CD4-positive, CD25-positive, alpha-beta regulatory T cell (primary cell): ENCODE measurements at places on chromosomes 4 and X. TPM values are rescaled to one million over a fixed set of nuclear protein-coding genes. Genes with fewer than 3 reads are reported as not detected.

Gene NAP1L5
- 9.0 TPM for total RNA-seq

Gene COX18
- 9.2 TPM for total RNA-seq

Gene NR0B1
- total RNA-seq, result not detected

Gene GYPB
- total RNA-seq, result not detected

Gene UVSSA
- total RNA-seq, result 42.9 TPM

Gene ADAM29
- not detected for total RNA-seq

Gene IRS4
- not detected for total RNA-seq

Gene CXCL11
- not detected for total RNA-seq

Gene KIT
- 0.49 TPM for total RNA-seq

Gene USP17L25
- total RNA-seq, result not detected

Gene MAGEA11
- total RNA-seq, result not detected

Gene BMPR1B
- 0.72 TPM for total RNA-seq

Gene CT45A5
- total RNA-seq, result not detected

Gene SPP1
- not detected for total RNA-seq

Gene SLC7A11
- 0.07 TPM for total RNA-seq

Gene ANXA3
- total RNA-seq, result not detected

Gene RBM46
- not detected for total RNA-seq

GRCh38 chr4:21136051-21136630, 435.9 kb downstream of the PACRGL start:
- no peaks in the 10 kb centered on the region for H3K36me3 ChIP-seq
- no peak overlapping the region for H3K4me3 ChIP-seq
- DNase-seq, result no peak
- H3K27me3 ChIP-seq, result no peaks in the 10 kb centered on the region

DNA sequence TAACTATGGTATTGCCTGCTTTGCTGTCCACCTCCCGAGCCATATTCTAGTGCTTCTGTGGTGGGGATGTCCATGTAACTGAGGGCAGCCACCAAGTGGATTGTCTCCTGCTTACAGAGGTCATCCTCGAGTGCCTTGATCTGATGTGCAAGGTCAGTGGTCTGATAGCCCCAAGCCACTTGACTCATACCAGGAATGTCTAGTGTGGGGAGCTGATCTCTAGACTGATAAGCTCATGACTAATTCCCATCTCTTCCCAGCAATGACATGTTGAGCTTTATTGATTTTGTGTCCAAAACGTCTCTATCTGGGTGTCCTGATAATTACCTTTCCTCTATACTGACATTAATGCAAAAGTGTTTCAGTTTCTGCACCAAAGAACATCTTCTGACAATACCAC, 168.4 kb upstream of the WDR1 start:
- no peaks in the 10 kb centered on the region for H3K27me3 ChIP-seq
- no peak for DNase-seq
- H3K4me1 ChIP-seq, result no peaks in the 10 kb centered on the region

DNA sequence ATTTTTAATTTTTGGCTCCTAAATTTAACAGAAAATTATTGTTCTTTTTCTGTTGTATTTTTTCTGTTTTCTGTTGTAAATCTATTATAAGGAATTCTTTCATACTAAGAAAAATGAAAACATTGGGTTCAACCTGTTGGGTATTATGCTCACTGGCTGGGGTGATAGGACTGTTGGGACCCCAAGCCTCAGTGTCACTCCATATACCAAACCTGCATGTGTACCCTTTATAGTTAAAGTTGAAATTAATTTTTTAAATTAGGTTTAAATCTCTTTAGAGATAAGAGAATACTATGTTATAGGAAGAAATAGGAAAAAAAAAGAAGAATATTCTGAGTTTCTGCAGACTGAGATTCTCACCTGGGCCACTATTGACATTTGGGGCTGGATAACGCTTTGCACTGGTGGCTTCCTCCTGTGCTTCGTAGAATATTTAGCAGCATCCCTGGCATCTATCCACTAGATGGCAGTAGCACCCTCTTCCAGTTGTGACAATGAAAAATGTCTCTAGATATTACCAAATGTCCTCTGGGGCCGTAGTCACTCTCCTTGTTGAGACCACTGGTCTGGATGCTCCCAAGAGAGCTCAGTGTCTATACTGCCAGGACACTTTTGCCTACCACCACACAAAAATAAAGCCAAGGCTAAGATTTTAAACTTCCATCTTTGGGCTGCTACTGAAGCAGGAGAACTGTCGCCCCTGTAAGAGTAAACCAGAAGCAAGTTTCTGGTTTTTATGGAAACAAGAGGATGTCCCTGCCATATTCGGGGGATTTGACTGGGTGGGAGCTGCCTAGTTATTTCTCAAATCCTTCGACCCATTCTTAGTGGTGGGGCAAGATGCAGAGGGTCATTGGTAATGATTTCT, 22.4 kb upstream of the CLTRN start:
- DNase-seq, result peak; percentile 44
- H3K4me1 ChIP-seq, result peaks cover 8% of the 10 kb centered on the region
- H3K27me3 ChIP-seq, result no peaks in the 10 kb centered on the region
- no peak overlapping the region for H3K27ac ChIP-seq

GRCh38 chrX:49166914-49167739, 4.6 kb downstream of the MAGIX start:
- peak overlapping the region; percentile 81 for H3K27ac ChIP-seq
- no peaks in the 10 kb centered on the region for H3K36me3 ChIP-seq
- DNase-seq, result peak; percentile 74
- no peaks in the 10 kb centered on the region for H3K27me3 ChIP-seq

DNA sequence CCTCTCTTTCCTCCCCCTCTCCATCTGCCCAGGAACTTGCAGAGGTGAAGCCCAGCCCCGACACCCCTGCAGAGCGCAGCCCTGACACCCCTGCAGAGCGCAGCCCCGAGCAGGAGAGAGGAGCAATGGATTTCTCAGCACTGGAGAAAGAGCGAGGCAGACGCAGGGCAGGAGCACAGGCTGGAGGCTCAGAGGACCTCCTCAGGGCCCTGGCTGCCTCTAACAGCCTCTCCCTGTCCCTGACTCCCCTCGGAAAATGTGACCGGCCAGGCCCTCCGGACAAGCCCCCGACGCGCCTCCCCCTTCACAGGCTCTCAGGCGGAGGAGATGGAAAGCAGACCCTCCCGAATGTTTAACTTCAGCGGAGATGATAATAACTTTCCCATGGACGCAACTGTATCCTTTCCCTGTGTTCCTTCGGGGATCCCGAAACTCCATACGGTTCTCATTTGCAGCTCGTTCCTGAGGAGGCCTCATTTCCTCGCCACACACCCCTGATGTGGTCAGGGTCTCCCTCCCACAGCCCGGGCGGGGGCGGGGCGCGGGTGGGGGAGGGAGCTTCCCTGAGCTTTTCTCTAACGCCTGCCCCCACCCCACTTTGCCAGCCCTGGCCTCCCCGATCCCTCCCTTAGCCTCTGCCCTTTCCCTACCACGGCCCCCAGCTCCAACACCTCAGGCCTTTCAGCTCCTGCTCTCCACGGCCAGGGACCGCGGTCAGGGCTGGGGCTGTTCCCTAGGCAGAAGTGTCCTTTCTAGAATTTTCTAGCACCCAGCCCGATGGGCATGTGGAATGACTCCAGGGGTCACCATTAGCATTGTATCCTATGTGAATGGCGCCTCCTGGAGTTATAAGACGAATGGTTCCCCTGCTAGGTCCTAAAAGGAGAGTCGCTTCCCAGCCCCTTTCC, 201.1 kb upstream of the BCOR start:
- H3K4me3 ChIP-seq, result no peak overlapping the region
- H3K27ac ChIP-seq, result no peak overlapping the region
- H3K4me1 ChIP-seq, result peaks cover 16% of the 10 kb centered on the region

GRCh38 chrX:48786825-48787504, 575 bp downstream of the GATA1 start:
- H3K4me1 ChIP-seq, result peaks cover 4% of the 10 kb centered on the region
- H3K27ac ChIP-seq, result no peak overlapping the region

DNA sequence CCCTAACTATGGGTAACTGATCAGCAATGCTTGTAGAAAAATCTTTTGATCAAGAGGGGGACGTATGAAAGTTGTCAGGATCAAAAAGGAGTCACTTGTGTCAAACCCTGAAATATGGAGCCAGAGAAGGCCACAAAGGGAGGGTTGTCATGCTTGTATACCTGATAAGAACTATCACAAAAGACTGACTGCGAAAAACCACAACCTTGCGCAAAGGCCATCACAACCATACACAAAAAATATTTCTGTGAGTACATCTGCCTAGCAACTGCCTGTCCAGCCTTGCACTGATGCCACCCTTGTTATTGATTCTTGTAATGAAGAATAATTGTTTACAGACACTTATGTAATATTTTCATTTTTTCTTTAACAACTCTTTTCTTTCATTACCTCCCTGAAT, 22.8 kb upstream of the EIF4E start:
- H3K4me1 ChIP-seq, result no peaks in the 10 kb centered on the region
- no peak overlapping the region for H3K4me3 ChIP-seq
- H3K27ac ChIP-seq, result no peak overlapping the region

DNA sequence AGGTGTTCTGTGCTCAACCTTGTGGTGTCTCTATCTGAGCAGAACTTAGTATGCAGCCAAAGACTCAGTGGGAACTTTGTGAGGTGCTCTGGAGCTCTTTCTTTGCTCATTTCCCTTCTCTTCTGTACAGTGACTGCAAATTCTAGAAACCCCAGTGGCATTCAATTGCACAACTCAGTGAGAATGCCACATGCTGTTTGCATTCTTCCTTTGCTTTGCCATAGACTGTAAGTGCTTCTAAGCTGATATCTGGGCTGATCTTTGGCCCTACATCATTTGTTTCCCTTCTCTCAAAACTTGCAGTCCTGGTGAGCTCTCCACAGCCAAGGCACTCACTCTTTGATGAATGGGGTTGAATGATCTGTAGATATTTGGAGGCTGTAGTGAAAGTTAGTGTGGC, 7.0 kb downstream of the PNMA3 start:
- H3K36me3 ChIP-seq, result no peaks in the 10 kb centered on the region
- H3K27me3 ChIP-seq, result no peaks in the 10 kb centered on the region
- no peaks in the 10 kb centered on the region for H3K4me1 ChIP-seq
- DNase-seq, result no peak
- no peak overlapping the region for H3K4me3 ChIP-seq
- no peak overlapping the region for H3K27ac ChIP-seq

- no peak overlapping the region for H3K4me3 ChIP-seq
- no peaks in the 10 kb centered on the region for H3K36me3 ChIP-seq
- peaks cover 2% of the 10 kb centered on the region for H3K27me3 ChIP-seq
Observed at GRCh38 chr4:139253713-139254112, 26.3 kb downstream of the MGARP start.

DNA sequence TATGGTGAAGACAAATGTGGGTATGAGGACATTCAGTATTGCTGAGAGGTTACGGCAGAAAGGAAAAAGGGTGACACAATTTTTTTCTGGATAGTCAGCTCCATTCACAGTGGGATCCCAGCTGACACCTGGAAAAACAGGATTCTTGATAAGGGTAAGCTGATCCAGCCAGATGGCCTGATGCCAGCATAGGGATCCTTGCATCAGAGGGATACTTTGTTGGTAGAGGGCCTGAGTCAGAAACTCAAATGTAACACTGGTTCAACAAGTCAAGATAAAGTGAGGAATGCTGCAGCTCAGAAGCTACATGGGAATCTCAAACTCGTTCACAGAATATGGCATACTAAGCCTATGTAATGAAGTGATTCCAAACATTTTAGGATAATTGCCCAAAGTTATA, 726.7 kb downstream of the C4orf33 start:
- no peak overlapping the region for H3K27ac ChIP-seq
- H3K27me3 ChIP-seq, result no peaks in the 10 kb centered on the region
- H3K4me3 ChIP-seq, result no peak overlapping the region

DNA sequence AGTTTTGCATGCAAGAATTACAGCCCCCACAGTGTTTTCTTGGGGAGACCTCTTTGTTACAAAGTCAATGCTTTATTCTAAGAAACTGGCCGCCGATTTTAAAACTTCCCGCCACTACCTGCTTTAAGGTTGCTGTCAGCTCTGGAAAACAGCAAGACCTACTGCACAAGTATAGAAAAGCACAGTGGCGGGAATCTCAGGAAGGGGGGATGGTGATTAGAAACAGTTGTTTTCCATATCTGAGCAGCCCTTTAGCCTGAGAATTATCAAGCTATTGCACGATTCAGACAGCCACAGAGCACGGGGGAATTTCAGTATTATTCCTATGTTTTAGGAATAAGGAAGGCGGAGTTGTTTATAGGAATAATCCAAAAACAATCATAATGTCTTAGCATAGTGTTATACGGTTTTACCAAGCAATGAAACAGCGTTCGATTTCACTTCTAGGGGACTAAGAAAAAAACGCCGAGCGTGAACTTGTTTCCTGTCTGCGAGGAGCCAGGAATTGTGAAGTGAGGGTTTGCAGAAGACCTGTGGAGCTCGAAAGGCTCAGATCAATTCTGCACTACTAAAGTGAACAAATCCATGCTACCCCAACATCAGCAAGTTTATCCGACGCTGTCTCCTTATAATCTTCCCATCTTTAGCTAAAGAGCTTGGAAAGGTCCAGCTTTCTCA, 81.3 kb downstream of the HMGN5 start:
- no peaks in the 10 kb centered on the region for H3K4me1 ChIP-seq
- H3K27ac ChIP-seq, result no peak overlapping the region
- DNase-seq, result no peak
- no peaks in the 10 kb centered on the region for H3K36me3 ChIP-seq
- H3K27me3 ChIP-seq, result peaks cover 3% of the 10 kb centered on the region

GRCh38 chrX:37405956-37406355, 56.8 kb downstream of the PRRG1 start:
- no peak overlapping the region for H3K4me3 ChIP-seq
- H3K36me3 ChIP-seq, result no peaks in the 10 kb centered on the region
- H3K4me1 ChIP-seq, result no peaks in the 10 kb centered on the region
- no peaks in the 10 kb centered on the region for H3K27me3 ChIP-seq
- no peak overlapping the region for H3K27ac ChIP-seq

DNA sequence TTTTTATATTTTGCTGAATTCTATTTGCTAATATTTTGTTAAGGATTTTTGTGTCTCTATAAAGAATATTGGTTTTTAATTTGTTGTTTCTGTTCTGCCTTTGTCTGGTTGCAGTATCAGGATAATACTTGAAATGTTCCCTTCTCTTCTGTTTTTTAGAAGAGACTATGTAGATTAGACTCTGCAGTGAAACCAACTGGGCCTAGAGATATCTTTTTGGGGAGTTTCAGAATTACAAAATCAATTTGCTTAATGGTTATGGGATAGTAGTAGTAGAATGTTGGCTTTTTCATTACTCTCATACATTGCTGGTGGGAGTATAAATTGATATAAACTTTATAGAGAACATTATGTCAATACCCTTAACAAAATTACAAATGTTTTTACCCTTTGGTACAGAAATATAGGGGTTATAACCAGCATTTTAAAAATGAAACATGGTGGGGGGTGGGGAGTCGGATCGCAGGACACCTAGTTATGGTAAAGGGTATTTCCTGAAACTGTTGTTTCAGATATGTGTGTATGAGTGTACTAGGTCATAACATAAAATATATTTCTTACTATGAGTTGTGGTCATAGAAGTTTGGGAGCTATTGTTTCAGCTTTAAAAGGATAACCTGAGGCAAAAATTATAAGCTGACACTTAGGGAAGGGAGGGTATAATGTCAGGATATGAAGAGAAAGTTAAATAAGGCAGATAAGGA, 29.0 kb downstream of the CLOCK start:
- no peak overlapping the region for H3K4me3 ChIP-seq
- no peak for DNase-seq
- peaks cover 3% of the 10 kb centered on the region for H3K4me1 ChIP-seq
